Activated CD4-positive, alpha-beta T cell treated with anti-CD3 and anti-CD28 coated beads for 36 hours (primary cell): ENCODE measurements at places on chromosomes 7 and 10.

DNA sequence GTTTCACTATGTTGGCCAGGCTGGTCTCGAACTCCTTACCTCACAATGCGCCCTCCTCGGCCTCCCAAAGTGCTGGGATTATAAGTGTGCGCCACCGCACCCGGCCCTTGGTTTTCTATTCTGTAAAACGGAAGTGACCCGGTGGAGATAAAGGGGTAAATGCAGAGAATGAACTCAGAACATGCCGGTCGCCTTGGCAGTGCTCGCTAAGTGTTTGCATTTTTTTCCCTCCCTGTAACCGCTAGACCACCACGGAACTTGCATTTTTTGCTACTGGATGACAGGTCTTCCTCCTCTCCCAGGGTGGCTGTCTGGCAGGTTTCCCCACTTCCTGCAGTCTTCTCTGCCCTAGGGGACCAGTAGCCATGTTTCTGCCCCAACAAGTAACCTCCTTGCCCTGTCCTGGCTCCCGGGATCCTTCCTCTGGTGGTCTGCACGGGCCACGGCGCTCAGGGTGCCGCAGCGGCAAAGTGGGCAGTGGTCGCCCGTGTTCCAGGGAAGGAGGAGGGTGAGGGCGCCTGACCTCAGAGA lies 18.8 kb upstream of the GNA12 start:
- DNase-seq, result no peak

DNA sequence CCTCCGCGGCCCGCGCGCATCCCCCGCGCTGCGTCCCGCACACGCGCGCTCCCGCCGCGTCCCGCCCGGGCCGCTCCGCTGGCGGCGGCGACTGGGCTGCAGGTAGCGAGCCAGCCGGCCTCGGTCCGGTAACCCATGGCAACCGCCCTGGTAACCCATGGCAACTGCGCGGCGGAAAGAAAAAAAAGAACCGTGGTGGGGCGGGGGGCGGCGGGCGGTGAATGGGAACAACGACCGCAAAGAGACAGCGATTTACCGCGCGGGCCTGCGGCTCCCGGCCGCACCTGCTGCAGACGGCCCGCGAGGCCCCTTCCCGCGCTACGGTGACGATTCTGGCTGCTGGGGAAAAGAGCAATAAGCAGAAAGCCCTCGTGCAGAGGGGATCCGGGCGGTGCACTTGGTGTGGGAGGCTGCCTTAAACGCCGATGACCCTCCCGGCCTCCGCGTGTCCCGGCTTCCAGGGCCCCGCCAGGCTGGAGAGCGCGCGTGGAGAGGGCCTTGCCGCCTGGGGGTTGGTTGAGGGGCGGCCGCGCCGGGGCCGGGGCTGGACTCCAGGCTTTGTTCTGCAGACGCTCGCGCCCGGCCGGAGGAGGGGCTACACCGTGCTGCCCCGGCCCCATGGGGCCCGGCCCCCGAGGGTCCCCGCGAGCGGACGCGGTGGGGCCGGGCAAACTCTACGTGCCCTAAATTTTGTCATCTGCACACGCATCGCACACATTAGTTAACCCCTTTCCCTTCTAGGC lies 84.7 kb downstream of the SNX10 start:
- peak; percentile 65 for DNase-seq

- no peak for DNase-seq
Measured at GRCh38 chr10:103925591-103925990, 7.6 kb upstream of the STN1 start.

DNA sequence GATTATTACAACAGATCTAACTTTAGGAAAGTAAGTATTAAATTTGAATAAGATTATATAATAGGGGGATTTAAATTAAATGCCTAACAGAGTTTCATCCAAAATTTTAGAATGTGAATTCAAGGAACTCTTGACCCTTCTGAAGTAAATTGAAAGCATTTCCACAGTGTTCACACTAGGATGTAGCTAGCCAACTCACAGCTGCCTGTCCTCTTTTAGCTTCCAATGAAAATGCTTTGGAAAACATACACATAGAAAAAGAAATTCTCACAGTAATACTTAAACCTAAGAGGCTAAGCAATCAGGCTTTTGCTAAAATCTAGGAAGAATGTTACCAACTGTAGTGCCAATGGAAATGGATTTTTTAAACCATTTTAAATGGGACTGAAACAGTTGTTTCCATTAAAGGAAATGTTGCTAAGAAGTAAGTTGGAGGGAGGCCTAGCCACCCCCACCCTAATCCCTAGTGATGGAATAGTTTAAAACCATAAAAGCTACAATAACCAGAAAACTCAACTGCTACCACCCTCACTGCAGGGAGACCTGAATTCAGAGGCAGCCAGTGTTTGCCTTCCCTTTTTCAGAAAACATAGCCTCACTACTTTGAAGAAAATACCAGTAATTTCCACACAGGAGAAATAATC lies 58.3 kb downstream of the REEP3 start:
- no peak for DNase-seq

- no peak for DNase-seq
Measured at GRCh38 chr10:113473851-113474250, 79.0 kb upstream of the HABP2 start.

GRCh38 chr7:17315974-17316373 lies 17.5 kb downstream of the AHR start:
- no peak for DNase-seq

- peak; percentile 53 for DNase-seq
Measured at GRCh38 chr7:39623732-39624441, 515 bp downstream of the RALA start.

DNA sequence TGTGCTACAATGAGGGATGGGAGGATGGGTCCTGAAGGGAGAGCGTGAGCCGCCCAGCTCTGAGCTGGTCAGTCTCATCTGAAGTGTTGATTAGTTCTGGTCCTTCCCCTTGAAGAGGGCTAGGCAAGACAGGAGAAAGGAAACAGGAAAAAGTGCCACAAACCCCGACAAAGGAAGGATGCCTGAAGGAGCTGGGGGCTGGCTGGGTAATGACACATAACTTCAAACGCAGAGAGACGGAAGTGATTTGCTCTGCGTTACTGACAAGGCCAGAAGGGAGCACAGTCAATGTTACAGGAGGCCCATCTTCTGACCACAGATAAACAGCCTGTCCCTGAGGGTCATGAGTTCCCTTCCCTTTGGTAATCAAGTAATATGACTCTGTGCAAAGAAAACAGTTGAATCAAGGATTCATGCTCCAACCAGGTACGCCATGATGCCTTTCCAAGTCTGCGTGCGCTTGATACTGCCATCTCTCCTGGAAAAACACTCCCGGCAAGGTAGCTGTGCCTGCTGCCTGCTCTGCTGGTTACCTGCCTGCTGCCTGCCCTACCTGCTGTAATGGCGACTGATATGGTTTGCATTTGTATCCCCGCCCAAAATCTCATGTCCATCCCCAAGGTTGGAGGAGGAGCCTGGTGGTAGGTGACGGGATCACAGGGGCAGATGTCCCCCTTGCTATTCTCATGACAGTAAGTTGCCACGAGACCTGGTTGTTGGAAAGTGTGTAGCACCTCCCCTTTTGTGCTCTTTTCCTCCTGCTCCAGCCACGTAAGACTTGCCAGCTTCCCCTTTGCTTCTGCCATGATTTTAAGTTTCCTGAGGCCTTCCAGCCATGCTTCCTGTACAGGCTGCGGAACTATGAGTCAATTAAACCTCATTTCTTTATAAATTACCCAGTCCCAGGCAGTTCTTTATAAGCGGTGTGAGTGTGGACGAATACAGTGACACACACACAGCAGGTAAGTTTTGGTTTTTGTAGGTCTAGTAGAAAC lies 57.9 kb downstream of the GRB10 start:
- DNase-seq, result no peak

- DNase-seq, result no peak
Measured at GRCh38 chr7:116554911-116555310, 30.1 kb downstream of the CAV1 start.

- peak; percentile 69 for DNase-seq
Measured at GRCh38 chr7:151351967-151352366, 10.4 kb downstream of the NUB1 start.

DNA sequence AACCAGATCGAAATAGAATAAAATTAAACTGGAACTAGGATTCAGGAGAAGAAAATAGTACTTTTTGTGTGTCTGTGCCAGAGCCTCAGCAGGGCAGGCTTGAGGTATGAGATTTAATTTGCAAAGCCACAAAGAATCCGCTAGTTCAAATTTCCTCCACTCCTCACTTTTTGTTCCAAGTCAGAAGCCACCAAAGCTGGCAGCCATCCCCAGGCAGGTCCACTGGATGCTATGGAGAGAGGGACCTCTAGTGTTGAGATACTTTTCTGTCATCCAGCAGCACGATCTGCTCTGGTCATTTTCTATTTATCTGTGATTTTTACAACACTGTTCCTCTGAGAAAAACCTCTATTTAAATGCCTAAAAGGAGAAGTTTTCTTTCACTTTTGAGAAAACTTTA lies 147.9 kb upstream of the FRMD4A start:
- DNase-seq, result peak; percentile 58

DNA sequence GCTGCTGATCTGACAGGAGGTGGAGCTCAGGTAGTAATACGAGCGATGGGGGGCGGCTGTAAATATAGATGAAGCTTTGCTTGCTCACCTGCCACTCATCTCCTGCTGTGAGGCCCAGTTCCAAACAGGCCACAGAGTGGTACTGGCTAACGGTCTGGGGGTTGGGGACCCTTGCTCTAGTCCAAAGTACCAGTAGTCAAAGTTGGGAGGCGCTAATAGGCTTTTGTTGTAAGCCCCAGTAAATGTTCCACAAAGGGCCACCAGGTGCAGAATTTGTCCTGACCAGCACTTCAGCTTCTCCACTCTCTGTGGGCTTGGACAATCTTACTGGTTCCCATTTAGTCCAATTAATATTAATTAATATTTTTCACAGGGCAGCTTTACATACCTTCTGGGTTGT lies 206.6 kb downstream of the ACTR3B start:
- no peak for DNase-seq

DNA sequence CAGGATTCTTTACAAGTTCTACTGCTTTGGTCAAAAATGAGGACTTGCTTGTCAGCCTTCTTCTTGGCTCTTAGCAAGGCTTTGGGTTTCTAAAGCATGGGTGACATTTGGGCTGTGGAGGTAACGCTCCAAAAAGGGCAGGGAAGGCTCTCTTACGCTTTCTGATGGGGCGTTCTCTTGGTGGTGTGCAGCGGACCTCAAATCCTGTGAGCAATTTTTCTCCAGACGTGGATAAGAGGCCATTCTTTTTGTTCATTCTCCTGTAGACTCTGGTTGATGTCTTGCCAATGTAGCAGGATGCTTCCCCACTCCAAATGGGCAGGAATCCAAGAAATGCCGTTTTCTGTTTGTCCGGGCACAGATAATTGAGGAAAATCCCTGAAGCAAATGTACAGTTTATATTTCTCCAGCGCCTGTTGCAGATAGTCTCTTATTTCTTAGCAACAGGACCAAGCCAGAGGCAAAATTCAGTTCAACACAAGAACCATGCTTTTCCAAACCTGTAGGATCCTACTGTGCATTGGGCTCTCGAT lies 138.4 kb upstream of the NFE2L3 start:
- no peak for DNase-seq

GRCh38 chr7:4297918-4298219 lies 384.2 kb upstream of the FOXK1 start:
- DNase-seq, result no peak

DNA sequence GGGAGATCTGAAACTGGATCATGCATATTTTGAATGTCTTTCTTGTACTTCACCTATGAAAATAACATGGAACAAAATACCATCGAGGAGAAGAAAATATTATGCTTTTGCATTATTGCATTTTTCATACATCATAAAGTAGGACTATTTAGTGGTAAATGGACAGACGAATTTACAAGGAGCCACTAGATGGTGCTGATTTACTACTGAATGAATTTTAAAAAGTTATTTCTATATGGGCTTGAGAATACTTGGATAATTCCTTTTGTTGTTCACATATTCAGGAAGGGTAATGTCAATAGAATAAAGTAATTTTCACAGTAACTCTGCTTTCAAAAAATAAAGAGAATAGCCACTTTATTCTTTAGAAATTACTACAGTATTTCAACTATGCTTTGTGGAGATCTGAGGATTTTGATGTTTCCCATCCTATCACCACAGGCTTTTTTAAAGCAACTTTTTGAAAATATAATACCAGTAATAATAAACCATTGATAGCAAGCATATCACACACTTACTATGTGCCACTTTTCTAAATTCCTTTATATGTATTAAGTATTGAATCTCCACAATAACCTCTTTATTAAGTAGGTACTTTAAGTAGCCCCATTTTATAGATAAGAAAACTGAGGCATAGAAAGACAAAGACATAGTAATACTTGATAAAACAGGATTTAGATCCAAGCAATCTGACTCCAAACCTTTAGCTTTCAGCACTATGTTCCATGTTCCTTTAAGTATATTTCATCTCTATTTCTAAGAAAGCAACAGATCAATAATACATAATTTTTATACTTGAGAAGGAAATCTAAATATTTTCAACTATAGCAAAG lies 38.6 kb downstream of the NEBL start:
- DNase-seq, result no peak

- DNase-seq, result no peak
Measured at GRCh38 chr10:27388761-27389399, 115.2 kb upstream of the RAB18 start.

- no peak for DNase-seq
Measured at GRCh38 chr10:28505359-28505959, 27.5 kb upstream of the WAC start.

- DNase-seq, result no peak
Measured at GRCh38 chr7:44994877-44995554, 5.0 kb upstream of the CCM2 start.

DNA sequence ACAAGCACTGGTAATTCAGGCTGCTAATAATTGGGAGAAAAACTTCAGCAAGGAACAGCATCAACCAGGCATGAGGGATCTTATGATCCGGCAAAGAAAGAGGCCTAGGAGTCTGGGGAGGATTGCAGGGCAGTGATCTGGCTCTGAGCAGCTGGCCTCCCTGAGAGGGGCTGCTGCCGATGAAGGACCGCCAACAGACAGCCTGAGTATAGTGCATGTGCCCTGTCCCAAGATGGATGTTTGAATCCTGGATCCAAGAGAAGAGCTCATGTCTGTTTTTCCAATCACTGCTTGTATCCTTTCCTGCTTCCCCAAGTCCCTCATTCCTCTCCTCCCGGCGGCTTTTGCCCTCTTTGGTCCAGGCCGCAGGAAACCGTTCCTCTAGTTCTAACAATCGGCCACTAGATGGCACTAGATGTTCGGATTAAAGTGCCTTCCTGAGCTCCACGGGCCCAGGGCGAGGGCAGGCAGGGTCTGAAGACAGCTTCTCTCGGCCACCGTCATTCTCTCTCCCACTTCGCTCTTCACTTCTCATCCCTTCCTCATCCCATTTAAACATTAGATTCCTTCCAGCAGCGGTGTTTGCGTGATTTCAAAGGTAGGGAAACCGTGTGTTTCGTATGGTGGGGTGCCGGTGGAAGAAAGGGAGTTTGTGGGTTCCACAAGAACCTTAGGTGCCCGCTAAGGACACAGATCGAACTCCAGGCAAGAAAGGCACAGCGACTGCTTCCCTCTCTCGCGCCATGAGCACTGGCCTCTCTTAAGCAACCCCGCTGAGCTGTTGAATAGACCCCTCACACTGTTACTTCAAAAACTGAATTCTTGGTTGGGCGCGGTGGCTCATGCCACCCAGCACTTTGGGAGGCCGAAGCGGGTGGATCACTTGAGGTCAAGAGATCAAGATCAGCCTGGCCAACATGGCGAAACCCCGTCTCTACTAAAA lies 82.4 kb downstream of the ADCYAP1R1 start:
- DNase-seq, result peak; percentile 73
